Testis (tissue), 5 donors: ENCODE measurements at places on chromosomes 4 and X.

DNA sequence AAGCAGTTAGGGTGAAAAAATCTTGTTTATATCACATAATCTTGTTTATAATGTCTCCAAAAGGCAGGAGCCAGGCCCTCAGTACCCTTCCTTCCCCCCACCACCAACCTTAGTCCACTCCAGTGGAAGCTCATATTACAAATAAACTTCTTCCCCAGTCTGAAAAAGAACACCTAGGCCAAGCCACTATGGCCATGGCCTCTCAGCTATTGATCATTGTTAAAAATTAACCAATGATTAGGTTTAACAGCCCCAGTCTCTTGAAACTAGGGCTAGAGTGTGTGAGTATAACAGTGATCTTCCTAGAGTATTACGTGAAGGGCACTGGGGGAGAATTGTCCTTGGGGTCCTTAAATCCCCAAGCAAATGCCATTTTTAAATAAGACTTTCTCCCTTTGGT is 411.9 kb upstream of the EDA2R start:
- no peaks in the 10 kb centered on the region for H3K36me3 ChIP-seq
- no peak for DNase-seq
- no peak overlapping the region for H3K27ac ChIP-seq
- no peak overlapping the region for H3K4me3 ChIP-seq
- no peaks in the 10 kb centered on the region for H3K4me1 ChIP-seq
- H3K27me3 ChIP-seq, result no peaks in the 10 kb centered on the region

DNA sequence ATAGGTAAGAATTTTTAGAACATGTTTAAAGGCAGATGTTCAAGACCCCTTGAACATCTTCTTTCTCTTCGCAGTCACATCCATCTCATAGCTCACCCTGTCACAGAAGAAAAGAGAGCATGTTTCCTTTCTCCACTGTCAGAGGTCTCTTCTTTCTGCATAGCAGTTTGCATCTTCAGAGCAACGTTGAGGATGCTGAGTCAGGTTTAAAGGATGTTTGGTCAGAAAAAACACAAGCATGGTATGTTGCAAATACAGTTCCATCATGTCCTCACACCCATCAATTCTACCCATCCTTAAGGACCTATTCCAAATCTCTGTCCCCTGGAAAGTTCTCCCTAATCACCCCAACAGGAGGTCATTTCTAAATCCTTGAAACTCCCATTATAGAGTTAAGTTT is 84.8 kb downstream of the STOX2 start:
- no peak overlapping the region for H3K27ac ChIP-seq
- no peak for DNase-seq
- no peaks in the 10 kb centered on the region for H3K27me3 ChIP-seq
- no peaks in the 10 kb centered on the region for H3K36me3 ChIP-seq

GRCh38 chrX:2685886-2686285 is 5.2 kb upstream of the CD99 start:
- no peaks in the 10 kb centered on the region for H3K36me3 ChIP-seq
- peaks cover 4% of the 10 kb centered on the region for H3K4me1 ChIP-seq
- DNase-seq, result no peak
- no peaks in the 10 kb centered on the region for H3K27me3 ChIP-seq
- H3K27ac ChIP-seq, result no peak overlapping the region
- H3K4me3 ChIP-seq, result no peak overlapping the region

DNA sequence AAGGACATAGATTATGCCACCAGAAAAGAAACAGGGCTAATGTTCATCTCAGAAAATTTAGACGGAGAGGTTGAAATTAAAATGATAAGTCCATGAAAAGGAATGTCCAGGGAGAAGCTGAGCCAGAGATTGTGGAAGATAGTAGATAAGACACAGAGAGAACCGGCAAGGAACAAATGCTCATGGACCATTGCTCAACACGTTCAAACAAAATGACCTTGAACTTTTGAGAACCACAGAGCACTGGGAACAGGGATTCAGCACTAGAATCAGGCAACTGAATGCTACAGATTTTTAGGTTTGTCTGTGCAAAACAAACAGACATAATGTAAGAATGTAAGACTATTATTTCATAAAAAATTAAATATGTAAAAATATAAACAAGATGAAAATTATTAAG is 206.3 kb downstream of the PDGFC start:
- no peak overlapping the region for H3K4me3 ChIP-seq
- H3K27ac ChIP-seq, result no peak overlapping the region
- H3K27me3 ChIP-seq, result no peaks in the 10 kb centered on the region
- no peak for DNase-seq

- DNase-seq, result no peak
- H3K4me3 ChIP-seq, result no peak overlapping the region
- peaks cover 4% of the 10 kb centered on the region for H3K4me1 ChIP-seq
Measured at GRCh38 chr4:13701937-13702446, 74.5 kb upstream of the BOD1L1 start.

- DNase-seq, result no peak
- no peaks in the 10 kb centered on the region for H3K27me3 ChIP-seq
- no peak overlapping the region for H3K4me3 ChIP-seq
- peak overlapping the region; percentile 24 for H3K27ac ChIP-seq
- no peaks in the 10 kb centered on the region for H3K36me3 ChIP-seq
- H3K4me1 ChIP-seq, result no peaks in the 10 kb centered on the region
Measured at GRCh38 chrX:80432441-80432840, 12.2 kb downstream of the TENT5D start.

DNA sequence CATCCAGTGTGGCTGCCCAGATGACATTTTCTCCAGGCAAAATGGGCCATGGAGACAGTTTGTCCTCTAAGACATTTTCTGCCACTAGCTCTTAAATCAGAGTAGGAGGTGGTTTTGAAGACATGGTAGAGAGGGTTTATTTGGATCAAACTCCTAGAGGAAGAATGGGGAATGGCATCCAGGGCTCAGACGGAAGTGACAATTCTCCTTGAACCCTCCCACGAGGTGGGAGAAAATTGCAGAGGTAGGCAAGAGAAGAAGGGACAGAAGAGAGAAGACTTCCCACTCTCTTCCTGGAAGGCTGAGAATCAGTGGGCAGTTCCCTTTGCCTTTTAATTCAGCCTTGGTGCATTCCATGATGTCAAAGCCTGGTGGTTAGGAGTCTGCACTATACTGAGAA is 194.0 kb downstream of the SMIM20 start:
- no peak for DNase-seq
- no peaks in the 10 kb centered on the region for H3K4me1 ChIP-seq
- no peak overlapping the region for H3K4me3 ChIP-seq
- no peaks in the 10 kb centered on the region for H3K27me3 ChIP-seq

DNA sequence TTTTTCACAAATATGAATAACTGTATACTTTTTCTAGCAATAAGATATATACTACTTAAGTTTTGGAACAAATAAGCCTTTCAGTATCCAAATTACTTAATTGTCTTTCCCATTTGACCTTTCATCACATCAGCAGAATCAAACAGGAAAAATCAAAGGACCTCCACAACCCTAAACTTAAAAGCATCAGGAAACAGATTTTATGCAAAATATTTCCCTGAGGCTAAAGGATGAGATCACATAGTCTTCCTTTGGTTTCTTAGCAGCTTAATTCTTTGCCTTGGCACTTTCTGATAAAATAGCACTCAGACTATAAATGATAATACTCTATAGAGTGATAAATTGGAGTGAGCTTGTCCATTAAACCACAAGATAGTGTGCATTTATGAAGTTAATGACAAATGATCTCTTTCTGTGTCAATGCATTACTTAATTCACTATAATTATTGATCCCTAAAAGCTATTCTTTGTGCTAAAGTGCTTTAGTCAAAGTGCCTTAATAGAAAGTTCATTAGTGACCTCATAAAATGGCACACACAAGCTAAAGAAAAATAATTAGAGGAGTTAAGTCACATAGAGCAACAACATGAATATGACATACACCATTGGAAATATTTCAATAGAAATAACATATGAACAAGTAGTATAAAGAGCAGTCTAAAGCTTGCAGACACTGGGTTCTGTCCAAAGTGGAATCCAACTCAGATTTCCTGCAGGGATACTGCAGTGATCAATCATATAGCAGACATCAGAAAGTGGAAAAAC is 15.7 kb upstream of the NDST3 start:
- DNase-seq, result no peak
- H3K4me3 ChIP-seq, result no peak overlapping the region
- no peak overlapping the region for H3K27ac ChIP-seq
- H3K36me3 ChIP-seq, result no peaks in the 10 kb centered on the region
- no peaks in the 10 kb centered on the region for H3K4me1 ChIP-seq

- no peaks in the 10 kb centered on the region for H3K36me3 ChIP-seq
- H3K4me1 ChIP-seq, result no peaks in the 10 kb centered on the region
Measured at GRCh38 chr4:68929076-68929737, 22.4 kb downstream of the UGT2A3 start.

DNA sequence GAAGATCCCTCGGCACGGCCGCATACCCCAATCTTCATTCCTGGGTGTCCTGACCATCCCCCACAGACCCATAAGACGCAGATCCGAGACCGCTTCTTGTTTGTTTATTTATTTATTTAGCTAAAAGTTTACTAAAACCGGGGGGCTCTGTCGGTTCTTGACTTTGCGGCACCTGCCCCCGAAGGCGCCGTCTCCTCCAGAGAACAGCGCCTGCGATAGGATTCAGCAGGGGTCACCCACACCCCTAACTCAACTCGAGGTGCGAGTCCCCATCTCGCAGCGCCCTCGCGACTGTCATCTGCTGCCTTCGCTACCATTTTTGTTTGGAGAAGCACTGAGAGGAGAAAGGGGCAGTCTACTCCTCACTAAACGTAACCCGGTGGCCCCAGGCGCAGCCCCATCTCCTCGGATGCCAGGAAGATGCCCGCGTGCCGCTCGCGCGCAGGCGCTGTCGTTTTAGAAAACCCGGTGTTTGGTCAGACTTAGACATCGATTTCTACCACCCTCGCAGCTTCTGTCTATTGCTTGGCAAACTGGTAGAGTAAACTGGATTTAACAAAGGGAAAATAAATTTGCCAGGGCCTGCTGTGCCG is 18.9 kb upstream of the GPR101 start:
- no peaks in the 10 kb centered on the region for H3K4me1 ChIP-seq
- no peak for DNase-seq
- no peaks in the 10 kb centered on the region for H3K27me3 ChIP-seq
- H3K36me3 ChIP-seq, result no peaks in the 10 kb centered on the region
- H3K27ac ChIP-seq, result no peak overlapping the region

DNA sequence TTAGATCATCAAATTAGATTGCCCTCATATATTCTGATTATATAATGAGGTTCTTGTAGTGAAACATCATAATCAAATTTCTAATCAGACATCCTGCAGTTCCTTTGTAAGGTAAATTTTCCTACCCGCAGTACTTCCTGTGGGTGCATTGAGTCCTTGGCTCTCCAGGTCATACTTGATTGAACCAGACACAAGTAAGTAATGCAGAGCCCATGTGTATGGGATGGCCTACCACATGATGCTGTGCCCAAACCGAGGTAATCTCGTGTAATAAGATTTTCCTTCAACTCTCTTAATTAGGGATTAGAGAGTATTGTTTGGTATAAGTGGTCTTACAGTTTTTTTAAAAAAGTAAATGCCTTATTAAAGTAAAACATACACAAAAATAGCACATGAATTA is 1841.8 kb downstream of the PCDH7 start:
- no peak overlapping the region for H3K27ac ChIP-seq
- H3K4me3 ChIP-seq, result no peak overlapping the region
- no peaks in the 10 kb centered on the region for H3K27me3 ChIP-seq

- peaks cover 2% of the 10 kb centered on the region for H3K4me1 ChIP-seq
- DNase-seq, result peak; percentile 80
- no peak overlapping the region for H3K4me3 ChIP-seq
- no peaks in the 10 kb centered on the region for H3K36me3 ChIP-seq
Measured at GRCh38 chrX:39736216-39737211, 361.2 kb downstream of the BCOR start.
